ENCODE measurements at places on chromosomes 2 and 18. TPM values are rescaled to one million over a fixed set of nuclear protein-coding genes. Genes with fewer than 3 reads are reported as not detected.

CDH7 gene
- total RNA-seq, result not detected

CPS1 gene
- 0.90 TPM for total RNA-seq

RGPD3 gene
- 0.16 TPM for total RNA-seq

ARL5A gene
- total RNA-seq, result 83.1 TPM

KYNU gene
- 1.1 TPM for total RNA-seq

RGPD8 gene
- 10.8 TPM for total RNA-seq

GPR17 gene
- total RNA-seq, result not detected

RIT2 gene
- total RNA-seq, result not detected

SERPINB2 gene
- total RNA-seq, result 1.5 TPM

CLEC4F gene
- total RNA-seq, result not detected

LYPD1 gene
- total RNA-seq, result not detected

HOXD1 gene
- not detected for total RNA-seq

GALNT1 gene
- total RNA-seq, result 43.9 TPM

PSMD1 gene
- 251 TPM for total RNA-seq

DSG1 gene
- total RNA-seq, result not detected

TMEM178A gene
- not detected for total RNA-seq

ANKRD36 gene
- total RNA-seq, result 12.6 TPM

SERPINB4 gene
- not detected for total RNA-seq

PTPRN gene
- not detected for total RNA-seq
